NCI-H446 treated with DMSO at 0.1 percent for 48 hours (cell line): ENCODE measurements at places on chromosomes 2 and 18.

DNA sequence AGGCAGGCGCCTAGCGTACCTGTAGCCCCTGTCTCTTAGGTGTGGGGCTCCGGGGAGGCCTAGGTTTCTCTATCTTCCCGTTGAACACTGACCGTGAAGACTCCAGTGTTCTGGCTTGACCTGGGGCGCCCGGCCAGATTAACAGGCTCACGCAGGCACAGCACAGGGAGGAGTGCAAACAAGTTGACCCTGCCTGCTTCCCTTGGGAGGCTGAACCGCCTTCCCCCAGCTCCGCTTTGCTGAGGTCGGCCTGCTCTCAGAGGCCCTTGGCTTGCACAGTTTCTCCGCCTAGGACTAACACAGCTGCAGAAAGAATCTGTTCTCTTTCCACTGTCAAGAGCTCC lies 567 bp downstream of the PCYOX1 start:
- no peak for DNase-seq

DNA sequence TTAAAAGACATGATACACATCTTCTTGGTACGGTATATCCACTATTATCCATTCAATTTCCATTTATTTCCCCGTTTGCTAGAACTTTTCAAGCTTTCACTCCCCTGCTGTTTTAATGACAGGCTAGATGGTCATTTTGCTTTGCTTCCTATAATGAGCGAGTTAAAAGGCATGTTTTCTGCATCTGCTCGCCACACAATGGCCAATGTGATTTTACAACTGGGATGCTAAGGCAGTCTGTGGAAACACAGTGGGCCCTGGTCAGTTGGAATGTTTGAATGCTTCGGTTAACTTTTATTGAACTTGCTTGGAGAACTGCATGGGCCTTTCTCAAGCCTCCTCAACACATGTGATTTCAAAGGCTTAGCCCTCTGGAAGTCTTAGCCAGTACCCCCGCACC lies 48.4 kb upstream of the TNP1 start:
- no peak for DNase-seq

GRCh38 chr2:159402790-159403189 lies 116.3 kb upstream of the WDSUB1 start:
- no peak for DNase-seq

GRCh38 chr2:112623913-112624777 lies 21.6 kb upstream of the SLC20A1 start:
- no peak for DNase-seq

DNA sequence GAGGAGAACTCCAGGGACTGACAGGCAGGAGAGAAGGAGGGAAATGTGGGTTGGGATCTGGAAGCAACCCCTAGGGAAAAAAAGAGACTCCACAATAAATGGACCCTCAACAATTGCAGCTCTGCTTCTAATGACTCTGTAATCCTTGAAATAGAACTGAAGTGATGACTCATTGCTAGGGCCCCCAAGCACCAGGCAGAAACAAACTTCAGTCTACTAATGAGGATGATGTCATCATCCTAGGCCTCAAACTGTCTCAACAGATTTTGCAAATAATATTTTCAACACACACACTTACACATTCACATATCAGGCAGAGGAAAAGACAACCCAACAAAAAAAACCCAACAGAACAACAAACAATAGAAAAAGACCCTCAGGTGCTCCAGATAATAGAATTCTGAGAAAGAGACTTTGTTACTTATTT lies 143.3 kb downstream of the HDAC4 start:
- peak; percentile 13 for DNase-seq

DNA sequence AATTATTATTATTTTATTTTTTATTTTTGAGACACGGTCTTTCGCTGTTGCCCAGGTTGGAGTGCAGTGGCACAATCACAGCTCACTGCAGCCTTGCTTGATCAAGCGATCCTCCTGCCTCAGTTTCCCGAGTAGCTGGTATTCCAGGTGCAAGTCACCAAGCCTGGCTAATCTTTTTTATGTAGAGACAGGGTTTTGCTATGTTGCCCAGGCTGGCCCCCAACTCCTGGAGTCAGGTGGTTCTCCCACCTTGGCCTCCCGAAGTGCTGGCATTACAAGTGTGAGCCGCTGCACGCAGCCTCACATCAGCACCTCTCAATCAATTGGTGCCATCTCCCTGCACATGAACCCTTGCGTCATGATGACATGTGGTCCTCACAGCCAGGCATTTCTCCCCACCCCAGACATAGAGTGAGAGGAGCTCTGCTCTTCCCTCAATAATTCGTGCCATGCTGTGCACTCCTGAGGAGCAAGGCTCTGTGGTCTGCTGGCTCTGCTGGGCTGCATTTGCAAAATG lies 5.9 kb downstream of the INPP5D start:
- DNase-seq: no peak
